Fibroblast of the aortic adventitia (primary cell): ENCODE measurements at places on chromosomes 13 and 19.
A peak's percentile ranks its signal among the peaks of the same experiment; 100 is the strongest.

GRCh38 chr19:12166626-12167025, 3.7 kb downstream of the ZNF136 start:
- DNase-seq = peak; percentile 7

DNA sequence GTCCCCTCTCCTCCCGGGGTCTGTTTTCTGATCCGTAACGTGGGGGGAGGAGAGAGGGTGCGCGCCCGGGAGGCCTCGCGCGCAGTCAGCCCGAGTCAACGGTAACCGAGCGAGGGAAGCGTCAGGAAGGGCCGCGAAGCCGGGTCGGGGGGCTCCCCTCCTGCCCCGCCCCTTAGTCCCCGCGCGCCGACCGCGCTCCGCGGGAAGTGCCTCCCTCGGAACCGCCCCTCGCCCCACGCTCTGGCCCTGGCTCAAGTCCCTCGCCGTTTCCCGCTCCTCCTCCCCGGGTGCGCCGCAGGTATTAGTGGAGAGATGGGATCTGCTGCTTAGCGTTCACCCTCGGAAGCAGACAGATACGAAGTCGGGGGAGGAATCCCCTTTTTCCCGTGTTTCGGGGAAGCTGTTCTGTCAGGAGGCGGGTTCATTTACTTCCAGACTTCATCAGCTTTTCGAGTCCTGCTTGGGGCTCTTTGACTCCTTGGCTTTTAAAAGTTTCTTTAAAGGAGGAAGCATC, 770 bp downstream of the HNRNPM start:
- DNase-seq = no peak

GRCh38 chr19:3123956-3124355, 11.9 kb upstream of the GNA15 start:
- no peak for DNase-seq

DNA sequence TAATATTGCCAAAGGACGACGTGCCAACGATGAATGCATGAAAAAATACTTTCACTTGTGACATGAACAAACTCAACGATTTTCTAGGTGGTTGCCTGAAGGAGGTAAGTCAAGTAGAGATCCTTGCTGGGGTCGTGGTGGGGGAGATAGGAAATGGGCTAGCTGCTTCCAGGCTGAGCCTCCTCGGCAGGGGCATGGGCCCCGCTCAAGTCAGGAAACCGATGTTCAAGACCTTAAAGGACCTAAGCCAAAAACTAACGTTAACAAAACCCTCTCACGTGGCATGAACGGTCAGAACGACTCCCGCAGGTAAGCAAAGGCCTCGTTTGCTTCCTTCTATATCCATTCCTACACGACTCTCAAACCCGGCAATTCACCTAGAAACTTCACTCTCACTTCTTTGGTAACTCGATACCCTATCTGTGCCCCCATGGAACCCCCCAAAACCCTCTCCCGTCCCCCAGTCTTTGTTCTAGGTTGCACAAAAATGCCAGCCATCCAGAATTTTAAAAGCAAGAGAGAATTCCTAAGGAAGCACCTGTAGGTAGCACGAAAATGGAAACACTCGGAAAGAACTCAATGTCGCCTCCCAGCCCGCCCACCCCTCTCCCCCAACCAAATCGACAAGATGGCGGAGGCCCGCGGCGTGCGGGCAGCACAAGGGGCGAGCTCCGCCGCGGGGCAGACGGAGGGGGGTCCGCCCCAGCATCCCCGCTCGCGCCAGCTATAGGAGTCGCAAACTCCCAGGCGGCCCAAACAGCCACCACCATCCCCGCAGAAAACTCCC, 13.6 kb downstream of the ACP4 start:
- DNase-seq = peak; percentile 9

DNA sequence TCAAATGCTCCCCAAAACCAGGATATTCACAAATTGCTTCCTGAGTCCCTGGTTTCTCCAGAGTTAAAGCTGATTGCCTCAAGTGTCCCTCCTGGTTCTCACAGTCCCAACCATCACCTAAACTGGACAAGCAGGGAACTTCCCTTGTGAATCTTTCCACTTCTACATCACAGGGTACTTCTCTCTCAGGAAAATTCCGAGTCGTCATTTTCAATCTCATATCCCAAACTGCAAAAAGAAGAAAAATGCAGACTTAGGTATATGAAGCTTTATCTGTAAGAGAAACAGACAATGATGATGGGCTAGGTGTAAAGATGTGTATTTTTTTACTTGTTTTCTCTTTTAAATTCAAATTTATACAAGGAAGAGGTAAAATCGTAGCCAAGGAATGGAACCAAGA, 21.3 kb downstream of the ZNF329 start:
- DNase-seq = no peak

- no peak for DNase-seq
Measured at GRCh38 chr19:18800636-18801035, 9.5 kb upstream of the COMP start.

- peak; percentile 56 for DNase-seq
Measured at GRCh38 chr13:99658261-99658991, 157.2 kb downstream of the TM9SF2 start.

- DNase-seq = no peak
Measured at GRCh38 chr13:46350003-46350402, 37.0 kb downstream of the RUBCNL start.
